Thoracic aorta endothelial cell (primary cell): ENCODE measurements at places on chromosomes 3 and 15. TPM values are rescaled to one million over a fixed set of nuclear protein-coding genes. Genes with fewer than 3 reads are reported as not detected.

The PAQR5 gene
- total RNA-seq = 0.14 TPM in 1 of 2 replicates, not detected in the other

The EFHB gene
- total RNA-seq = 0.27 TPM in 1 of 2 replicates, not detected in the other

The FRMD5 gene
- 9.2 and 25.8 TPM in 2 replicates for total RNA-seq

The SLC28A1 gene
- not detected in 2 replicates for total RNA-seq

The RCCD1 gene
- total RNA-seq = 9.2 and 11.1 TPM in 2 replicates

The C3orf33 gene
- 2.2 and 2.4 TPM in 2 replicates for total RNA-seq

The TNFAIP8L3 gene
- 56.0 and 60.8 TPM in 2 replicates for total RNA-seq

The CCDC9B gene
- total RNA-seq = 25.6 and 32.7 TPM in 2 replicates

The CHAC1 gene
- 3.7 and 5.1 TPM in 2 replicates for total RNA-seq

The SCN11A gene
- 0.14 and 0.27 TPM in 2 replicates for total RNA-seq

The TM4SF4 gene
- total RNA-seq = not detected in 2 replicates

The ACTC1 gene
- total RNA-seq = not detected in 2 replicates

The ALDH1A2 gene
- total RNA-seq = 2.3 and 38.1 TPM in 2 replicates

The OXTR gene
- 0.13 and 0.14 TPM in 2 replicates for total RNA-seq

The PARP15 gene
- total RNA-seq = 0.53 and 0.57 TPM in 2 replicates

The KNG1 gene
- not detected in 2 replicates for total RNA-seq

The C2CD4A gene
- 1.3 and 2.9 TPM in 2 replicates for total RNA-seq

The GNAT1 gene
- total RNA-seq = not detected in 2 replicates

The LRRC31 gene
- total RNA-seq = not detected in 2 replicates

The EPHB3 gene
- 0.07 TPM in 1 of 2 replicates, not detected in the other for total RNA-seq

The AMT gene
- total RNA-seq = 0.65 and 0.66 TPM in 2 replicates
